Esophagus squamous epithelium (tissue), 5 donors: ENCODE measurements at places on chromosomes 12 and 14.
A peak's percentile ranks its signal among the peaks of the same experiment; 100 is the strongest.

GRCh38 chr12:108302403-108303311 lies 36.5 kb downstream of the CMKLR1 start:
- DNase-seq, result no peak

DNA sequence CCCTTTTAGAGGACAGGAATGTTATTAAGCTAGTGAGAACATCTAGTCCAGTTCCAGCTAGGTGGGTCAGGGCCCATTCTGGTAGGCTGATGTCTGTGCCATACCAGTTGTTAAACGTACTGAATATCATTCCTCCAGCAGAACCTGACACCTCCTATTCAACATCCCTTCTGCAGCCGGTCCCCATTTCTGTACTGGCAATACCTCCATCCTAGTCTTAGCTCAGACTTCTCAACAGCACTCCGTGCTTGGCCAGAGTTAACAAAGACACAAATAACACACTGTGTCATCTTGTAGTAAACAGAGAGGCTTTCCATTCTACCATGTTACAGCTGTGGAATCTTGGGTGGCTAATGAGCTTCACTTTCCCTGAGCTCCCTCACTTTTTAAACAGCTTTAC lies 94.3 kb upstream of the PDE3A start:
- DNase-seq, result no peak

GRCh38 chr12:110849748-110850403 lies 3.1 kb downstream of the CCDC63 start:
- DNase-seq, result no peak

DNA sequence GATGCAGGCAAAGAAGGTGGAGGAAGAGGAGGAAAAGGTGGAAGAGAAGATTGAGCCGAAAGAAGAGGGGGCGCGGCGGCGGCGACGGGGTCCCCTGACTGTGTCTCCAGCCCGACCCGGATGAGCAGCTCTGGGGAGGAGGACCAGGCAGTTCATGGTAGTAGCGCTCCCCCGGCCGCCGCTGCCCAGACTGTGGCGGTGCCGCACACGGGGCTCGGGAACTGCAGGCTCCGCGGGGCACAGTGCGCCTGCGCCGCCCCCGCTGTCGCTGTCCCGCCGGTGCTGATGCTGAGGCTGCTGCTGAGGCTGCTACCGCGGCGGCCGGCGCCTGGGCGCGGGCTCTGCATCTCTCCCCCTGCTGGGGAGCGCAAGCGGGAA lies at the start of gene KCNH5:
Gene KCNH5 (minus strand): TSS at position 225 of the 378 bp plus-strand sequence. CDS start 272 bp downstream, outside the sequence.
- DNase-seq, result no peak

- DNase-seq, result no peak
Observed at GRCh38 chr14:22471545-22472121, 117.4 kb downstream of the DAD1 start.

DNA sequence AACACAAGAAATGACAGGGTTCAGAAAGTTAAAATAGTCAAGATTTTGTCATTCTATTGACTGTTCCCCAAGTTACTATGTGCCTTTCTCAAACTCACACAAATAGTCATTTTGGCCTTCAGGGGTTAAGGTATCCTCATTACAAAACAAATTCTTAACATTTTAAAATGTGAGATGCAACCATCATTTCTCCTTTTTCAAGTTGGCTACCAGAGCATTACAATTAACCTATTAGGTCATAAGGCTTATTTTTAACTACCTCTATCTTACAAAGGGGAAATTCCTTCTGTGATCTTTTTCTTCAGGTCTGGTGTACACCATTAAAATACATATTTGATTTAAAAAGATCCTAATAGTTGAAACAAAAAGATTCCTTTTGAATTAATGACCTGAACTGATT lies 61.2 kb downstream of the SLC38A1 start:
- no peak for DNase-seq

DNA sequence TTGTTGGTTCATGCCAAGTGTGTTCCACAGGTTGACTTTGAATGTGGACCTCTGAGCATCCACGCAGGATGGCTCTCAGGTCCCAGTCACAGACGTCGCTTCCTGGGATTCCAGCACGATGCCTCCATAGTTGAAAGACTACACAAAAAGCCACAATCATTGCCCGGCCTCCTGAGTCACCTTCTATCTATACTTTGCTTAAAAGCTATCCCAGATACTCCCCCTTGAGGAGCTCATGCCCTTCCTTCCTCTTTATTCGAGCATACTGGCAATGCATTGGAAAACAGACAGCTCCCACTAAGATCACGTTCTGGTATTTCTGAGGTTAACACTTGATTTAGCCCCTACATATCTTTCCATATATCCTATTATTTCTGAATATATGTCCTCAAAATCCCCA lies 40.1 kb downstream of the ZNF664 start:
- no peak for DNase-seq

DNA sequence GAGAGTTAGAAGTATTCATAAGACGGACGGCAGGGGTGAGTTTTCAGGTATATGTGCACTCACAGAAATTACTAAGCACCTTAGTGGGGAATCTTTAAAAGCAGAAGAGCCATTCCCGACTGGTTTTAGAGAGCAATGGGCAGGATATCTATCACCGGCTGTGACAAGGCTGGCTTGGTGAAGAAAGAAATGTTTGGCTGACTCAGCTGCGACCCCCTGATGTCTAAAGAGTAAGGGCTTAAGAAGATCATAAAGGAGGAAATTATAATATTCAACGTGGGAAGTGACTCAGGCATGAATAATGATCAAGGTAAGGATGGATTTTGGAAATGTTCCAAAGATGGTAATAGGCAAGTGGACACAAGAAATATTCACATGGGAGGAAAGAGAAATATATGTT lies 407.6 kb downstream of the TMEM132D start:
- no peak for DNase-seq

DNA sequence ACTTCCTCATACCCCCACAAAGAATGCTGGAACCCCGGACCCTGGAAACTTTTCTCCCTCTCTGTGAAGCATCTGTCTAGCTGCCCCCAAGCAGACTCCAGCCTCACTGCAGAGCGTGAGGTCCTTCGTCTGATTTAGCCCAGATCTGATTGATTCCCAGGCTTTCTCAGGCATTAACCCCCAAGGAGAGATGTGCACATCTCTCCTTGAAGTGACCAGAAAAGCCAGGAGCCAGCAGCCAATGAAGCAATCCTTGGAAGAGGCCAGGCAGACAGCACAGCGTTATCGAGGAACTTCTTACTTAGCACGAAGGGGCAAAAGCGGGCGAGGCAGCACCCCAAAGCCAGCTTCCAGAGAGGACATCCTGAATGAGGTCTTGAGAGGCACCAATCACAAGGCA lies 100.7 kb downstream of the ZFP36L1 start:
- no peak for DNase-seq

- no peak for DNase-seq
Observed at GRCh38 chr14:23564181-23564812, 3.3 kb downstream of the AP1G2 start.

- DNase-seq, result no peak
Observed at GRCh38 chr12:69046363-69046762, 113.4 kb upstream of the CPM start.

- no peak for DNase-seq
Observed at GRCh38 chr12:49703647-49704137, 3.5 kb downstream of the FMNL3 start.

DNA sequence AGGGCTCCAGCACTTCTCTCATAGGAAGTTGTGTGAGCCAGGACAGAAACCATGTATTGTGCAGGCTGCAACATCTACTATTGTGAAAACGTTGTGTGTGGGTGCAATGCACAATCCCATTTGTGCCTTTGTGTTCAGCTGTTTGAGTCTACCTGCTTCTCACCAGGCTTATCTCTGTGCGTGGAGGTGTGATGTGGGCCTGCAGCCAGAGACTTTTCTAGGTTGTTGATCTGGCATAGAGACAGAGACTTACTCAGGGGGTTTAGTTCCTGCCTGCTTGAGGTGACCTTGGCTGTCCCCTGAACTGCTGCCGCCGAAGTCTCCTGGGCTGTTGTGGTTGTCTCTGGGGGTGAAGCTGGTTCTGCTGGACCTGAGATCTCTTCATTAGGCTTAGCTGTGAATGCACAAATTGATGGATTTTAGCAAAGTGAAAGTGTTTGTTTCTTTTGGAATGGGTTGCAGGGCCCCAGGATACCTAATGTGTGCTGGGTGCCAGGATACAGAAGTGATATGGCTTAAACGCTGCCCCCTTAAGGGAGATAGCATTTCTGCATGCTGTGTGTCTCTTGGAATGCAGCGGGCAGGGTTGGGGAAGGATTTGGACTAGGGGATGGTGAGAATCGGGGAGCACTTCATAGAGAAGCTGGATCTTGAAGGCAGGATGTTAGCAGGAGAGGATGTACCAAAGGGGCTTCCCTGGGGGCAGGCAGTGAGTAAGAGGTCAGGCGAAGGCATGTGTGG lies 2.5 kb downstream of the LACRT start:
- DNase-seq, result no peak

DNA sequence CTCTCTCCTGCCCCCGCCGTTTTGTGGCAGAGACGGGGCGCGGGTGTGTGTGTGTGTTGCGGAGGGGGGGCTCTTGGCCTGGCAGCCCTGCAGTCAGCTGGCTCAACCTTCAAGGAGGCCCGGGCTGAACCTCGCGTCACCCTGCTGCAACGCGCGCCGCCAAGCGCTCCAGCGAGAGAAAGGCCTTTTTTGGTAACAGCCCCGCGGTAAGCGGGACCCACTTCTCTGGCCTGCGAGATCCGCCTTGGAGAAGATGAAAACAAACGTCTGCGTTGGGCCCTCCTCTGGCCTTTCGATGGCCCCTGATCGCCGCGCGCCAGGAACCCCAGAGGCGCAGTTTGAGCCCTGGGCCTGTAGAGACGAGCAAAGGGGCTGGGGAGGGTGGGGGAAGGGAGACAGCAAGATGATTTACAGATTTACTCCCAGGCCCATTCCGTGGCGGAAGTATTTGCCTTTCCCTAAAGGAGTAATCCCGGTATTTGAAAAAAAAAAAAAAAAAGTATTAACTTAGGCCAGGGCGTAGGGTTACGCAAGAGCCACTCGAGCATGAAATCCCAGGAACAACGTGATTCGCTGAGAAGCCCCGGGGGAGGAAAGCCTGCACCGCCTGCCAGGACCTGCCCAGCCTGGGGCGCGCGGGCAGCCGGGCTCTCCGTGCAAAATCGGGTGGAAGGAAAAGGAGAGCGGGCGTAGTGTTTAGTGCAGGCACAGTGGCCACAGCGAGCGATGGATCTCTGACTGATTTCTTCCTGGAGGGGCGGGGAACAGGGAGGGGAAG lies 4.5 kb upstream of the IRF2BPL start:
- DNase-seq, result peak; percentile 51

DNA sequence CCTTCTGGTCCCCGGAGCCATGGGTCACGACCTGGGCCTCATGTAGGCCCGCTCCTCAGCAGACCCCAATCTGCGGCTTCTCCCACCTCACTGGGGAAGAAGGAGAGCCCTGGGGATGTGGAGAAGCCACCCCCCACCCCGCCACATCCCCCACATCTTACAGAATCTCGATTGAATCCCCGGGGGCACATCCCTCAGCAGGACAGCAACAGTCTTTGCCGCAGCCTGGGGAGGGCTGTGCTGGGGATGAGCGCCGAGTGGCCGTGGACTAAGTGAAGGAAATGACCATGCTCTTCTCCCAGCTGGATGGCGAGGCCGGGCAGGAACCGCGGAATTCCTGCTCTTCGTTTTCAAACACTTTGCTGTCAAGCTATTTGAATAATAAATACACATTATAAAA lies 169.0 kb upstream of the RTL1 start:
- no peak for DNase-seq

GRCh38 chr12:52235001-52235764 lies 2.1 kb downstream of the KRT7 start:
- DNase-seq, result no peak
